Left colon (tissue), 2 donors: ENCODE measurements at places on chromosomes 6 and 20.
A peak's percentile ranks its signal among the peaks of the same experiment; 100 is the strongest.

- no peak for DNase-seq
Measured at GRCh38 chr6:39218868-39219567, 10.3 kb downstream of the KCNK5 start.

- peak; percentile 51 for DNase-seq
Measured at GRCh38 chr6:21593927-21594415, 420 bp downstream of the SOX4 start.

GRCh38 chr6:49980898-49981297 is 11.5 kb upstream of the DEFB113 start:
- DNase-seq, result no peak

DNA sequence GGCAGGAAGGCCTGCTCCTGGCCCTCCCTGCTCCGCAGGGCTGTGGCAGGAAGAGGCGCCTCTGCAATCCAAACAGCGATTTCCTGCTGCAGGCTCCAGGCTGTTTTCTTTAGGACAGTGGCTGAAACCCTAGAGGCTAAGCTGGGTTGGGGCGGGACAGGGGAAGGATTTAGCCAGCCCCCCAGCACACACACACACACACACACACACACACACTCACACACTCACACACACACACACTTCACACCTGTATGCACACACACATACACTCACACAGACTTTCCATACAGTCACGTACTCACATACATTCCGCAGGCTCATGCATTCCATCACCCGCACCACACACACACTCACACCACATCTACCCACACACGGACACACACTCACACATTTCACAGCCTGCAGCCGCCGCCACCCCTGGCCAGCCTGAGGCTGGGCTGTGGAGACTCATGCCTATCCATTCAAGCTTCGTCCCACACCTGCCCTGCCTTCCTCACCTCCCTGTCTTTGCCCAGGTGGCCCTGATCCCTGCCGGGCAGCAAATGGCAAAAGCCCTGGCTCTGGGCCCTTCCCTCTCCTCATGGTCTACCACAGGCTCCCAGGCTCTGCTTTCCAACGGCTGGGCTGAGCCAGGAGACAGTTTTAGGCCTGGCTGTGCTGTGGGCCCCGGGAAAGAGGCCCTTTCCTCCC is 17.9 kb downstream of the MDFI start:
- no peak for DNase-seq

DNA sequence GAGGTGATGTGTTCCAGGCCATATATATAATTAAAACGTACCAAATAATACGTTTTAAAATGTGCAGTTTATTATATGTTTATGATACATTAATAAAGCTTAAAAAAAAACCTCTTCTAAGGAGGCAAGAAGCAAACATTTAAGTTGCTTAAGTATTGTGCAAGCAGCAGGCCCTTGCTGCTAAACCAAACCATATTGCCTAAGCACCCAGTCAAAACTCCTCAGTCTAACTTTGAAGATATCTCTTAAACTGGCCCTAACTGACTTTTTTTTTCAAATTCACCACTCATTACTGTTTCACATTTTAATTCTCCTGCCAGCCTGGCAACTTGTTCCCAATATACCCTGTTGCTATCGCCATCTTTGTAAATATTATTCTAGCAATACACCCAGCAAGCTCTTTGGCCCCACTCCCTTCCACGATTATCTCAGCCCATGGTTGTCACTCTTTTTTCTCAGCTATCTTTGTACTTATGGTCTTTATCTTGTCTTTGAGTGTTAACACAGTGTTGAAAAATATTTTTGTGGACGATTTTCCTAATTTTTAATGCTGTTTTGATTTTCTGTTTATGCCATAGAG is 60.9 kb downstream of the C6orf58 start:
- DNase-seq, result no peak

- DNase-seq, result no peak
Measured at GRCh38 chr6:70379473-70380013, 33.8 kb upstream of the FAM135A start.

- no peak for DNase-seq
Measured at GRCh38 chr6:36362551-36363370, 24.7 kb downstream of the ETV7 start.

DNA sequence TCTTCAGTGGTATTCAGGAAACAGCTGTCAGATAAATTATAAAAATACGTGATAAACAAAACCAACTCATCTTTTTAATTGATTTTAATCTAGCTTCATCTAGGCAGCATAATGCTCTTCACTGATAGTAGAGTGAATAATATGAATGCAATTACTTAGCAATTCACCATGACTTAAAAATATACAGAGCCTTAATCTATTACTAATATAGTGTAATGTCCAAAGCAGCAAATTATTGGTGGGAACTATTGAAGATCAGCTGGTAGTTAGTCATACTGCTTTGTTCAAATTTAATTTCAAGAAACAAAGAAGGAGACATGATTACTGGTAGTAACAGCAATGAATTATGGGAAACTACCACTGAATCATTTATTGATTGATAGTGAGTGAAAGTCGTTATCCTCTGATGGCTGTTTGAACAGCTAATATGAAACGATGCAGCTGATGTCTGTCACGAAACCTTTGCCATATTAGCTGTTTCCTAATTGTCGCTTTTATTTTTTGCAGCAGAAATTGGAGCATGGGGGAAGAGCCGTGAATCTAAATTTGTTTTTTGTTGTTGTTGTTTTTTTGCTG is 99.2 kb downstream of the NKAIN2 start:
- no peak for DNase-seq

- no peak for DNase-seq
Measured at GRCh38 chr20:43492101-43492500, 15.4 kb upstream of the L3MBTL1 start.

GRCh38 chr20:34302312-34302722 is 838 bp downstream of the AHCY start:
- no peak for DNase-seq

- DNase-seq, result peak; percentile 38
Measured at GRCh38 chr20:2109425-2110210, 8.0 kb downstream of the STK35 start.

- no peak for DNase-seq
Measured at GRCh38 chr6:169960886-169961611, 209.6 kb downstream of the ERMARD start.

DNA sequence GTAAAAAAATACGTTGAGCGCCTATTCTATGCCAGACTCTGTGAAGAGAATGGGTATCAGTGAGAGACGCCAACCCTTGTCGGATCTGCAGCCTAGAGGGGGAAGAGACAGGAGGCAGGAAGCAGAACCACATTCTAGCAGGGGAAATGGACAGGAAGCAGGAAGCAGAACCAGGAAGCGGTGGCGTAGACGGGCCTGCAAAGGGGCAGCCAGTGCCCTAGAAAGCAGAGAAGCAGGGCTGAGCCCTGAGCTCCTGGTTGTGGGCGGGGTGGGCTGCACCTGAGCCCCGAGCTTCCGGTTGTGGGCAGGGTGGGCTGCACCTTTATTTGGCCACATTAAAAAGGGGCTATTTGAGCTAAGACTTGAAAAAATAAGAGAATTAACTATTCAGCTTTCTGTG is 71.9 kb downstream of the FAM120B start:
- DNase-seq, result no peak

DNA sequence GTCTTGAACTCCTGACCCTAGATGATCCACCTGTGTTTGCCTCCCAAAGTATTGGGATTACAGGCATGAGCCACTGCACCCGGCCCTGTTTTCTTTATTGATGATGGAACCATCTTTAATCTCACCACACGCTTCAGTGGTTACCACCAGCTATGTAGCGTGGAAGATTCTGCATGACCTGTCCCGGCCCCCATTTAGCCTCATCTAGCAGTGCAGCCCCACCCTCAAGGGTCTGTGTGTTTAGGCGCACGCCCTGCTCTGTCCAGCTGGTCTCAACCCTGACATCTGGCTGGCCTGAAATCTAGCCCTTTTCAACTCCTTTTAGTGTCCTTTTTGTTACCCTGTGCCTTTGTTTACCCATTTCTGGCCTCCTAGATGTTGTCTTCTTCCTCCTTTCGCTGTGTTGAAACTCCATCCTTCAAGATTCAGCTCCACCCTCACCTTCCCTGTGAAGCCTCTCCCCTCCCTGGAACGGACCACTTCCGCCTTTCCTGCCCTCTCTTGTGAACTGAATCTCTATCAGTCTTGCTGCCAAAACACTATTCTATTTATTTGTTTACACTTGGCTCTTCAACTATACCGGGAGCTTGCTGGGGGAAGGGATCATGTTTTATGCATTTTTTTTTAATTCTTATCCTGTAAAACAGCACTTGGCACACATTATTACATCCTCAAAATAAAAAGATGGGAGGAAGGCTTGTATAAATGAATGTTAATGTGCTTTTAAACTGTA is 101.0 kb upstream of the MTHFD1L start:
- DNase-seq, result no peak

DNA sequence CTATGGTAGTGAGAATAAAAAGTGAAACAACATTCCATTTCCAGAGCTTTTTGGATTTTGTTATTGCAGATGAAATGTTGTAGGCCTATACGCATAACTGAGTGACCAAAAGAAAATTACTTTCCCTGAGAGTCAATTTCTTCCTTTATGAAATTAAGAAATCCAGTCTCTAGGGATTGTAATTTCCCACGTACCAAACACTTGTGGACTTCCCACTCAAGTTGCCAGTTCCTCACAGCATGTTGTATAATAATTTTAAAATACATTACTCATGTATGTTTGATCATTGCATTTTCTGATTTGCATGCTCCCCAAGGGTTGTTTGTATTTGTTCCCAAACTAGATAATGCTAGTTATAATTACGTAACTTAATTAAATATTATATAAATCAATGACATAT is 12.0 kb upstream of the PRDM1 start:
- DNase-seq, result no peak

DNA sequence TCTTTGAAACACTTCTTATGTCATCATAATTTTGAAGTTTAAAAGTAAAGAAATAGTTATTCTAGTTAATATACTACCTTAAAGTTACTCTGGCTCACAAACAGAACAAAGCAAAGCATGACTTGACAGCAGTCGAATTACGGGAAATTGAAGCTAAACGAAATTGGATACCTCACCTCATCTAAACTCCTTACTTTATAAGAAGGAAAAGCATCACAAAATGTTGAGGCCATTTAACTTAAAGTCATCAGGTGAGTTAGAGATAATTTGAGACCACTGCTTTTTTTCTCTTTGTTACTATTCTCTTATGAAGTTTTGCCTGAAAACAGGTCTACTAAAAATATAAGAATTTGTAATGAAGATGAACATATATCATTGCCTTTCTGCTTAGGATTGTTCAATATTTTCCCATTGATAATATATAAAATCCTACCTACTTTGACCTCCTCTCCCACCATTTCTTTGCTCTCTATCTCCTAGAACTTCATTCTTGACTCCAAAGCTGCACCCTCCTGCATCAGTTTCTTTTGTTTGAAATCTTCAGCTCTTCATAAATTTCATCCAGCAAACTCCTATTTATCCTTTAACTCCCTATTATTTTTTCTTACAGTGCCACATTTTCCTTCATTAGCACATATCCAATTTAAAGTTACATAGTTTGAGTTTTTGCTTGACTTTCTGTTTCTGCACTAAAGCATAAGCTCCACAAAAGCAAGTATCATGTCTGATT is 510.7 kb upstream of the ZNF337 start:
- DNase-seq, result no peak

- peak; percentile 38 for DNase-seq
Measured at GRCh38 chr20:63101781-63102720, 95.3 kb upstream of the BHLHE23 start.

GRCh38 chr6:127291495-127291894 is 24.8 kb downstream of the RNF146 start:
- no peak for DNase-seq

- DNase-seq, result no peak
Measured at GRCh38 chr6:116397914-116398313, 27.2 kb downstream of the DSE start.

DNA sequence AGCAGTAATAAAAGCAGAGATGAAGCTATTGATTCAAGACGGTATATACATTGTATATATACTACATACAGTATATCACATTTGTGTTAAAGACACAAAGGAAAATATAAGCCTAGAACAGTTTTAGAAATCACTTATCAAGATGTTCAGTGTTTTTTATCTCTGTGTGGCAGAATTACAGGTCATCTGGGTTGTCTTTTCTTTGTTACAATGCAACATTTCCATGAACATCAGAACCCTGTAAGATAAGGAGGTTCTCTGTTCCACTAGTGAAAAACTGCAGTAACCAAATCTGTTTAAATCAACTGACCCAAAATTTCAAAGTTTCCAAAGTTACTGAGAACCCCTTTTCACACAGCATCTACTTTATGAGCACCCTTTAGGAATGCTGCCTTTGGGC is 42.2 kb downstream of the B4GALT5 start:
- no peak for DNase-seq

GRCh38 chr6:105896052-105896820 is 189.9 kb upstream of the PRDM1 start:
- peak; percentile 31 for DNase-seq

GRCh38 chr6:69926745-69927144 is 60.4 kb downstream of the COL19A1 start:
- DNase-seq, result no peak

GRCh38 chr6:155854787-155855186 is 399.1 kb upstream of the NOX3 start:
- no peak for DNase-seq

GRCh38 chr6:130713144-130713543 is 114.1 kb upstream of the SMLR1 start:
- DNase-seq, result no peak

GRCh38 chr6:37554480-37554819 is 54.8 kb upstream of the CCDC167 start:
- no peak for DNase-seq

GRCh38 chr6:149445573-149445972 is 39.2 kb downstream of the ZC3H12D start:
- no peak for DNase-seq

DNA sequence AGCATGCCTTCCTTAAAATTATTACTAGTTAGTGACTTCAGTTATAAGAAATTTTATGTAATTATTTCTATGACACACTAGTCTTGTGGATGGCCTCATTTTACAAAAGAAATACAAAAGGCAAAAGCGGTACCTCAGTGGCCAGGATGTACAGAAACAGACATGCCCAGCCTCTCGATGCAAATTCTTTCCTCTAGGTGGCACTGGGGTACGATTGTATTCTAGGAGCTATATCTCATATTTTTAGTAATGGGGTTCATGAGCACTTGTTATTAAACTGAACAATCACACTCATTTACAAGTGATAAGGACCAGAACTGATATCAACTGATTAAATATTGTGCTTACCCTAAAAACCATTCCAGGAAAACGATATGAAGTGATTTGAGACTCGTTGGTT is 59.8 kb downstream of the SOD2 start:
- DNase-seq, result no peak

DNA sequence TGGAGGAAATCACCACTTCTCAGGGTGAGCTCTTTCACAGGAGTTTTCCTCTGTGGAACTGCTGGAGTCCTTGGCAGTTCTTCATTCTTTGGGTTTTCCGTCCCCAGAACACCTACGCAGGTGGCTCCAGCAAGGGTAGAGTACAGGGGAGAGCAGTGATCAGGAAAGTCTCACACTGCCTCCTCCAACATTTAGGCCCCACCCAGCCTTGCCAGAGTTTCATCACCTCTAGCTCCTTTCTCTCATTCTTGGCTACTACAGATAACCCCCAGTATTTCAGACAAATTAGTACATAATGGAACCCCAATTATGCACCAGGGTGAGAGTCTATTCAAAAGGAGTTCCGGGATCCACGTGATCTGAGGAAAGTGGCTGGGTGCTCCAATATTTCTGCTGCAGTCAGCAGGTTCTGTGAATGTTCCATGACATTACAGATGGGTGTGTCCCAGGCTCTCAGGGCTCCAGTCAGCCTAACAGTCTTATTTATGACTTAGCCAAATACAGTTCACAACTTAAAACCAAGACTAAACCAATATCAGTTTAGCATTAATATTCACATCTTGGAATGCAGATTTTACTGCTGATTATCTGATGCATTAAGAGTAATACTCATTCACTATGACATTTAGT is 44.6 kb downstream of the GPR63 start:
- no peak for DNase-seq

GRCh38 chr20:19802492-19803158 is 44.6 kb downstream of the RIN2 start:
- no peak for DNase-seq
